ENCODE measurements at places on chromosomes 3 and 15. TPM values are rescaled to one million over a fixed set of nuclear protein-coding genes. Genes with fewer than 3 reads are reported as not detected.

The GPR171 gene
- total RNA-seq, result 0.04 TPM

The CD86 gene
- total RNA-seq, result 2.2 TPM

The INSYN1 gene
- 5.7 TPM for total RNA-seq

The RARB gene
- 23.2 TPM for total RNA-seq

The SEMA7A gene
- 4.9 TPM for total RNA-seq

DNA sequence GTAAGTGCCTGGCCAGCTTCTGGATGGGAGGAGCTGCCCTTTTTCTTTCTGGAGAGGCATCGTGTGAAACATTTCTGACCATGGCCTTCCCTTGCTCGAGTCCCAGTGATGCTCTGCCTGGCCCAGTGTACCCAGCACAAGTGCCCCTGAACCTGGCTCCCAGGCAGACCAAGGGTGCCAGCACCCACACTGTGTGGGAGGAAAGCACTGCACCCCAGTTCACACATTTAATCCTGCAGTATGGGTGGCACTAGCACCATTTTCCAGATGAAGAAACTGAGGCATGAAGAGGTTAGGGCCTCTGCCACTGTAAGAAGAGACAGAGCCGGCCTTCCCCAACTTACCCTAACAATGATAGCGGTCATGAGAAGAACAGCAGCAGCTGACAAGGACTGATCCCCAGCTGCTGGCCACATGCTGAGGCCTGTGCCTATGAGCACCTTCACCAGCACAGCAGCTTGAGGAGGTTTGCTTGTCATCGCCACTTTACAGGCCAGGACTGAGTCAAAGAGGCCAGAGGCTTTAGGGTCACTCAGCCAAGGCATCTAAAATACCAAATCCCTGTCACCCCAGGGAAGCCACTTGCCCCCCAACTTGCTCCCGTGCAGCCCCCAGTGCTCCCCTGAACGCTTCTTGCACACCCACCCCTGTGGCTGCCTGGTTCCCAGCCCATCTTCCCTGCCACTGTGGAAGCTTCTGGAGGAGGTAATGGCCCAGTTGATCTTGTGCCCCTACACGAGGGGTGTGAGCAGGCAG is 15.0 kb downstream of the PRR23E start:
- DNase-seq, result no peak

GRCh38 chr15:75868019-75868418 is 24.8 kb downstream of the UBE2Q2 start:
- no peak for DNase-seq

- DNase-seq, result no peak
Measured at GRCh38 chr15:74374648-74375302, 7.3 kb upstream of the CYP11A1 start.

DNA sequence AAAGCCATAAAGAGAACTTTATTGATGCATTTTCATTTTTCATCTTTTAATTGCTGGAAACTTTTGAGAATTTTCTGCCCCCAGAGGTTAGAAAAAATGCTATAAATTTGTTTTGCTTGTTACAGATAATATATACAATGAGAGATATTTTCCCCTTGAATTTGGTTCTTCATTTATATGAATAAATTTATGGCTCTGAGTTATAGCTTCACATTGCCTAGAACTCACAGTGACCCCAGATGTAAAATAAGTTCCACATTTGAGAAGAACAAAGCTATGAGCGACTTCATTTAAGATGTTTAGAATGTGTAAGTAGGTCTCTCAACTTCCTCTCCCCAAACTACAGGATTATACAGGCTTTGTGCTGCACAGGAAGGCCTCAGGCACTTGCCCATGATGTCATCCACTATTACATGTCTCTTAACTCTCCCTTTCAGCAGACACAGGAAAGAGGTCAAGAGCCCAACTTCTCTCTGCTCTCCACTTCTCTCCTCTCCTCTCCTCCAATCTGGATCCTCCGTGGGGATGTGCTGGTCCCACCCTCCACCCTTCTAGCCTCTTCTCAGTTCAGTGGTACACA is 92.8 kb downstream of the DUT start:
- no peak for DNase-seq

GRCh38 chr15:66595931-66596545 is 30.2 kb upstream of the LCTL start:
- no peak for DNase-seq

- no peak for DNase-seq
Measured at GRCh38 chr3:156180077-156180476, 59.7 kb downstream of the KCNAB1 start.

- DNase-seq, result no peak
Measured at GRCh38 chr3:129947538-129948240, 26.8 kb upstream of the TRH start.

- no peak for DNase-seq
Measured at GRCh38 chr15:61441891-61442290, 212.8 kb upstream of the RORA start.

GRCh38 chr3:193559100-193559499 is 4.4 kb upstream of the ATP13A4 start:
- DNase-seq, result no peak

- DNase-seq, result peak; percentile 85
Measured at GRCh38 chr15:47542312-47542989, 174.9 kb upstream of the SEMA6D start.

DNA sequence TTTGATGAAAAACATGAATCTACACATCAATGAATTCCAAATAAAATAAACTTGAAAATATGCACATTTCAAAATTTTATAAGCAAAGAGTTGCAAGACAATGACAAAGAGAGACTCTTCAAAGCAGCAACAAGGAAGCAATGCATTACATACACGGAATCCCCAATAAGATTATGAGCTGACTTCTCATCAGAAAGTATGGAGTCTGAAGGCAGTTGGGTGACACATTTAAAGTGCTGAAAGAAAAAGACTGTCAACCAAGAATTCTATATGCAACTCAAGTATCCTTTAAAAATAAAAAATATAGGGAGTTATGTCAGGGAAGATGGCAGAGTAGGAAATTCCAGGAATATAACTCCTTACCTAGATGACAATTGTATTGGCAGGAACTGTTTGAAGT is 46.5 kb upstream of the PRSS50 start:
- DNase-seq, result no peak

DNA sequence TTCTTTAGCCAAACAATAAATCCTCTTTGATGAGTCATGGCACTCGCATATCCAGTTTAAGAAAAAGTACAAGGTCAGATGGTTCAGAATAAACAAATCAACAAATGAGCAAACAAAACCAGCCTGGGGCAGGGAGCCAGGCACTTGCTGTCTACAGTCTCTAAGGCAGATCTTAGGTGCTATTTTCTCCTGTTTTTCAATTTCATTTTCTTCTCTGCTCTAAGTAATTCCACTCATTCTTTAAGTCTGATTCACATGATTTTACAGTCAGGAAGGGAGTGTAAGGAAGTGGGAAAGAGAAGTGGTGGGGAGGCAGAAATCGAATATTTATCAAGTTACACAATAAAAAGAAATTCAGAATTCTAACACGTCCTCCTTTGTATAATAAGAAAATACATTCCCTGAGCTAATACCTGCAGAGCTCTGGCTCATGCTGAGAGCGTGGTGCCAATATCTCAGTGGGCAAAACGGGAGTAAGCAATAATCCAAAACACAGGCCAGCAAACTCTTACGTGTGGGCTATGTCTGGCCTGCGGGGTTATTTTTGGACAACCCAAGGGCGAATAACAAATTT is 298.6 kb downstream of the ADAMTS17 start:
- DNase-seq, result no peak

Measured in muscle of leg (tissue), 16 donors.